ENCODE measurements at places on chromosomes 3 and 15.
A peak's percentile ranks its signal among the peaks of the same experiment; 100 is the strongest.

GRCh38 chr15:23857028-23857641 lies 170.0 kb upstream of the NDN start:
- DNase-seq: no peak

GRCh38 chr15:69305933-69306568 lies 7.3 kb downstream of the PAQR5 start:
- DNase-seq: no peak

DNA sequence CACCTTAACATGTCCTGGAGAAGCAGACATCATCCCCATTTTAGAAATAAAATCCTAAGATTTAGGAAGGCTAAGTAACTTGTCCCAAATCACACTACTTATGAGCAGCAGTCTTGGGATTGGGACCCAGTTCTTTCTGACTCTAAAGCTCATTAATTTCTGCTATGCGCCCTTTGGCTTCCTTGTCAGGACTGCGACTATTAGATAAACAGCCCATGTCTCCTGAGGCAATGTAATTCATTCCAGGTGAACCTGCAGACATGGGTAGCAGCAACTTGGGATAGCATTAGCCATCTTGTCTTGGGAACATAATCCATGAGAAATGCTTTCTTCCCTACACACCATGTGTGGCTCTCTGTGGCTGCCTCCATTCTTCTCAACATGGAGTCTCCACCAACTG lies 32.3 kb upstream of the FBN1 start:
- DNase-seq: no peak

- DNase-seq: no peak
Measured at GRCh38 chr15:78988361-78988911, 43.6 kb upstream of the CTSH start.

- DNase-seq: no peak
Measured at GRCh38 chr3:127100459-127101410, 92.2 kb upstream of the PRR23E start.

DNA sequence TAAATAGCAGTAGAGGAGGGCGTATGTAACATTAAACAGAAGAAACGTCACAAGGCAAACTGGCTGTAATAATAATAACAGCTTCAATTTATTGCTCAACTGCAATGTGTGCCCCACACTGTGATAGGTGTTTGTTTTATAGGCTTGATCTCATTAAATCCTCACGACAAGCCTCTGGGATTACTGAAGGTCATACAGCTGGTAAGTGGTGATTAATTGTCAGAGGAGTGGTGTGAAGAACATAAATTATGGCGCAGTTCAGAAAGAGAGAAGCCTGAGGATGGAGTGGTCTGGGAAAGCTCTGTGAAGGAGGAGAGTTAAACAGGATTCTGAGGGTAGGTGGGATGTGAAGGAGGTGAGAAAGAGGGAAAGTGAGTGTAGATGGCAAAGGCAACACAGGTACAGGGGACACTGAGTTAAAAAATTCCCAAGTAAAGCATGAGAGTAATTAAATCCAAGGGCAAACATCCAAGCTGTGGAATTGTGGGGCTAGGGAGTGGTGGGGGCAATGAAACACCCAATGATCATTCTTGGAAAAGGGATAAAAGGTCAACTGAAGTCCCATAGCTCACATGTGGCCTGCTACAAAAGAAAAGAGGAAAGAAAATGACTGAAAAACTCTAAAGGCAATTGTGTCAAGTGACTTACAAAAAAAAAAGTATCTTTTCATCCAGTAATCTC lies 16.5 kb upstream of the GLCE start:
- no peak for DNase-seq

GRCh38 chr15:100355342-100355741 lies 13.6 kb upstream of the ADAMTS17 start:
- no peak for DNase-seq

DNA sequence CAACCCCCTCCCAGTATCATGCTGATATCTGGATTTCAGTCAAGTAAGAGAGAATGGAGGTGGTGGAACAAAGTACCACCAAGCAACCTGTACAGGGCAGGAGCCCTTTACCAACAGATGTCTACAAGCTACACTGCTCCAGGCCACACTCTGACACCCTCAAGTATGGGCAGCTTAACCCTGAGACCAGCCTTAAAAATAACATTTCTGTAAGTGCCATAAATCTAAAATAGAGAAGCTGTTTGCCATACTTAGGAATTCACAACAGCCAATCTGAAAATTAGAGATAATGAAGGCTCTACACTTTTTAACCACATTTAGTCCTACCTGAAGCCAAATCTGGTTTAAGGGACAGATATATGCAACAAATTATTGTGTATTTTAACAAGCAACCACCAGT lies 59.7 kb downstream of the C3orf70 start:
- DNase-seq: no peak

DNA sequence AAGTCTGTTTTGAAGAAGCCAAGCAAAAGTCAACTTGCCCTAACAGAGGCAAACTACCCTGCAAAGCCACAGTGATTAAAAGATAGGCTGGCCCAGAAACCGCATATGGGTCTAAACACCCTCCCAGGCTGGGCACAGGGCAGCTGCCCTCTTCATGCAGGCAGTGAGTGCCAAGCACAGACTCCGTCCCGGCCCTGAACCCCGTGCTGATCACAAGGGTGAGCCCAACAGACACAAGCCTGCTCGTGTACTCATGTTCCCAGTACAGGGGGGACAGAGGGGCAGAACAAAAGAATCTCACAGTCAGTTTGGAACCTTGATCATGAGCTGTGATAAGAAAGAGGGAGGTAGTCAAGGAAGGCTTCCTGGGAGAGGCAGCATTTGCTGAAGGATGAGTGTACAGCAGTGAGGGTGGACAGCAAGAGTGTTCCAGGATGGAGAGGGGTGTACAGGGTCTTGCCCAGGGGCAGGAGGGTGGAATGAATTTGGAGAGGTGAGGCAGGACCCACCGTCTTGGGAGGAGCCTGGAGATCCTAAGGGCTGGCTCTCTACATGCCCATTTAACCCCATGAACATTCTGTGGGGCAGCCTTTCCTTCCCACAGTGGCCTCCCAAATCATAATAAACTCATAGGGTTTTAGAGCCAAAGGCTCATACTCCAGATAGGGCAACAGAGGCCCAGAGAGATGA lies 43.2 kb upstream of the PRR23E start:
- DNase-seq: no peak

- DNase-seq: no peak
Measured at GRCh38 chr3:155714295-155714718, 30.6 kb downstream of the PLCH1 start.

DNA sequence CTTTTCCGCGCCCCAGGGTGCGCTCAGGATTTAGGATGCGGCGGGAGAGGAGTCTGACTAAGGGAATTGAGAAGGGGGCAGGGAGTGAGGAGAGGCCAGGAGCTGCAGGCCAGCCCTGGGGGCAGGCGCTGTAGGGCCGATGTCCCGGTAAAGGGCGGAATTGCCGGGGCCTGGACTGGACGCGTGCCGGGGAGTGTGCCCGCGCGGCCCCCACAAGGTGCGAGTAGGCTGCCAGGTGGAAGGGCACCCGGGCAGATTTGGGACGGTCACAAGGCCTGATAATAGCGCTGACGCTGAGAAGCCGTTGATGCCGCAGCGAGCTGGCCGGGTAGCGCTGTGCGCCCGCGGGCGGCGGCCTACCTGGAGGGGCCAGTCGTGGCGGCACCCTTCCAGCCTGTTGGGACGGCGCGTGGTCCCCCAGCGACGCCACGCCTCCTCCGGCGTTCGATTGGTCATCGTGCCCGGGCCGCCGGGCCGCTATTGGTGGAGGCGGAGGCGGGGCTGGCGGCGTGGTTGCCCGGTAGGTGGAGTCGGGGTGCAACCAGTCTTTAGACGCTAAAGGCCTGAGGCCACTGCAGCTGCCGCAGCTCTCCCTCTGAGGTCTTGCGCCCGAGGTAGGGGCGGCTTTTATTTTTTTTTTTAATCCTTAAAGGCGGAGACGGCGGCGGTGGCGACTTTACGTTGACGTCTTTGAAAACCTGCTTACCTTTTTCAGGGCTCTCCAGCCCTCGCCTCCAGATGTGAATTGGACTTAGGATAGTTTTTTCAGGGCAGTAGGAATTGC lies 903 bp downstream of the SLC25A38 start:
- DNase-seq: peak; percentile 94

- DNase-seq: no peak
Measured at GRCh38 chr3:195302431-195302830, 31.5 kb upstream of the XXYLT1 start.
